Stimulated activated CD4-positive, alpha-beta T cell treated with anti-CD3 and anti-CD28 coated beads, Interleukin-15, amount 100 ng/mL, for 24 hours (primary cell): ENCODE measurements at places on chromosomes 7 and 10.

DNA sequence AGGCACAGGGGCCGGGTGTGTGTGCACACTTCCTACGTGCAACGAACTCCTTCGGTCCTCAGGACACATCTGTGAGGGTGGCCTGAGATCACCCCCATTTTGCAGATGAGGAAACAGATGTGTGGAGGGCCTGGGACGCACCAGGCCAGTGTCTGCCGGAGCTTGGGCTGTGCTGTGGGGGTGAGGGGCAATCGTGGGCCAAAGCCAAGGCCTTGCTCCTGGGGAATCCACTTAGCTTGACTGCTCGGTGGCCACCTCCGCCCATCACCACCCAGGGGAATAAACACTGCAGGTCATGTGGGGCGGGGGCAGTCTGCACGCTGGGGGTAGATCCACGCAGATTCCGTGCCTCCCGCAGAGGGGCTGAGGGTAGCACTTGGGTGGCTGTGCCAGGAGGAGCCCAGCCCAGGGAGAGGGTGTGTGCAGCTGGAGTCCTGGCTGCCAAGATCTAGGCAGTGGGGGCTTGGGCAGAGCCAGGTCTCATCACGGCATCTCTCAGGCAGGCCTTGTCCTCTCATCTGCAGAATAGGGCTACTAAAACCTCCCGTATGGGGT is 70.8 kb upstream of the EN2 start:
- DNase-seq, result no peak

DNA sequence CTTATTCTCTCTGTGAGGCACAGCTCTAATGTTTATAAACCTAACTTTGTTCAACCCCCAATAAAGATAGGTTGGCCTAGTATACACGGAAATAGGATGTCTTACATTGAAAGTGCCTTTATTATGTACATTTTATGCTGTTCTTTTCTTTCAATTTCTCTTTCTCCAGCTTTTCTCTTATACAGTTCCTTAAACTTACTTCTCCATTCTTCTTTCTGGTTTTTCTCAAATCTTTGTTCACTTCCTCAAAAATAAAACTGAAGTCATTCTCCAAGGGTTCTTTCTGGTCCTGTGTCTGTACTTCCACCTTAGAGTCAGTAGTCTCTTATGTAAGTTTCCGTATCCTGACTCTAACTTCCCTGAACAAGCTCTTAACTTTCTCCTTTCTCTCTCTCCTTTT is 29.2 kb upstream of the NAMPT start:
- no peak for DNase-seq

DNA sequence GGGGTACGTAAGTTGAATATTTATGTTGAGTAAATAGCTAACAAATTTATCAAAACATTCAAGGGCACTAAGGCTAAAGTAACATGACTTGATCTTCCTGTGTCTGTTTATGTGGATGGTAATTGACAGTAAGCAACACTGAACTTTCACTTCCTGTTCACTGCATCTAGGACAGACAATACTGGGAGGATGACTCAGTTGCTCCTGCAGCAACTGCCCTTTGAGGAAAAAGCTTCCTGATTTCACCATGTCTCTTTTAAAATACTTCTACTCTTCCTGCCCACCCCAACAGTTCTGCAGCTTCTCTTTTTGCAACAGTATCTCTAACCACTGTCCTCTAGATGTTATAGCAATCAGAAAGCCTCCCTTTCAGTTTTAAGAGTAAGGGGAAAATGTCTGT is 76.6 kb upstream of the HGF start:
- no peak for DNase-seq

DNA sequence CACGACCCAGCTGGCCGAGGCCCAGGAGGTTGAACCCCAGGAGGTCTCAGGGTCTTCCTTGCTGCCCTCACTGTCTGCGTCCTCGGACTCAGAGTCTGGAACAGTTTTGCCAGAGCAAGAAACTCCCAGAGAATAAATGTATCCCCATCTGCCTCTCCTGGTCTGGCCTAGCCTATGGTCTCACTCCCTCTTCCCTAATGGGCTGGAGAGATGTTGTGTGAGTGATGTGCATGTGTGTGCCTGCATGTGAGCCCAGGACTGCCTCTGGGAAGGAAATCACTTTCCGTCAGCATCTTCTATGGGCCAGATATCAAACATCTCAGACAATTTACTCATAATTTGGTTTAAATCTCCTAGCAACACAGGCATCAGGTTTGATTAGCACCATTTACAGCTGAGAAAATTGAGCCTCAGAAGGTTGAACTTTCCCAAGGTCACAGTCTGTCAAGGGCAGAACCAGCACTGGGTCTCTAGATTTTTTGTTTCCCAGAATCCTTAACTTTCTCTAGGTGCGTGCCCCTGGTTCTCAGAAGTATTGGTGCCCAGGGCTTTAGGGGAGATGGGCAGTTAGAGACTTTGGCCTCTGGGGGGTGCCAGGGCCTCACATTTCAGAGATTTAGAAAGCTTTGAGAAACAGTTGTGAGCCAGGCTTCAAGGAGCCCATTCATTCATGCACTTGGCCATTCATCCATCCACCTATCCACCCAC is 4.9 kb downstream of the TMEM270 start:
- peak; percentile 25 for DNase-seq

- no peak for DNase-seq
Observed at GRCh38 chr10:1272079-1272776, 216.0 kb downstream of the WDR37 start.

DNA sequence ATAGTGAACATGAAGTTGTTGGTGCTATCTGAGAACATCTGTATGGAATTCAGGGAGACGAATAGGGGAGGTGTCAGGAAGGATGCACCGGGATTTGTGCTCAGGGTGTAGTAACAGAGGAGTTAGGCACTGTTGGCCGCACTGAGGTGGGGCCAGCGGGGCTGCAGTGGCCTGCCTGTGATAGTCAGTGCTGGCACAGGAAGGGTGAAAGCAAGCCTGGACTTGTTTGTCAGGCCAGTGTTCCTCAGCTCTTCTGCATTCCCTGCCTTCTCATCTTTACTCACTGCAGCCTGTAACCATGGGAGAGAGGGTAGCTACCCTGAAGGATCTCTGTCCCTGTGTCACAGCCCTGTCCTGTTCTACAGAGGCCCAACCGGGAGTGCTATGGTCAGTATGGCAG is 81.3 kb downstream of the SH2D4B start:
- no peak for DNase-seq

DNA sequence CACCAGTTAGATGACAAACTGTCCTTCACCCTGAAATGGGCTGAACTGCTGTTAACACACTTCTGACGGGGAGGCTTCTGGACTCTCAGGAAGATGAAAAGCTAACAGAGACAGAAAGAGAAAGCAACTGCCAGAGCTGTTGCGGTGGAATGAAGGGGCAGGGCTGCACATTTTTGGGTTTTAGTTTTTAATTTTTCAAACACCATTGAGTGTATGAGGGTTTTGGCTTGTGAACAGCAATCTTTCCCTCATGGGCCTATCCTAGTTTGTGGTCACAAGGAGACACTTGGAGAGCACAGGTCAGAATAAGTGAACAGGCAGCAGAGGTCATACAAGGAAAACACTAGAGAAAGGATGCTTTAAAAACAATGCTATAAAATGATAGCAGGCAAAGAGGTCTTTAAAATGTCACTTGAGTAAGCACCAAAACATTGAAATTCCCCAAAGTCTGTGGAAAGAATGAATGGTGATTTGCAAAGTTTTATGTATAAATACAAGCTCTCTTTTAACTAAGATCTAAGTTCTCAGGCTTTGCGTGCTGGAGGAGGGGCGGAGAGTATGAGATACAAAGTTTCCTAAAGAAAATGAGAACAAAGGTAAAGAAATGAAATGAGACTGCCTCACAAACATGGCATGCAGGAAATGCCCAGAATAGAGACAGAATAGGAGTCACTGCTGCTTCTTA is 101.4 kb upstream of the GLI3 start:
- no peak for DNase-seq

GRCh38 chr7:13757841-13758240 is 231.6 kb downstream of the ETV1 start:
- DNase-seq, result no peak

- DNase-seq, result no peak
Observed at GRCh38 chr7:148747274-148747673, 48.6 kb downstream of the CUL1 start.

DNA sequence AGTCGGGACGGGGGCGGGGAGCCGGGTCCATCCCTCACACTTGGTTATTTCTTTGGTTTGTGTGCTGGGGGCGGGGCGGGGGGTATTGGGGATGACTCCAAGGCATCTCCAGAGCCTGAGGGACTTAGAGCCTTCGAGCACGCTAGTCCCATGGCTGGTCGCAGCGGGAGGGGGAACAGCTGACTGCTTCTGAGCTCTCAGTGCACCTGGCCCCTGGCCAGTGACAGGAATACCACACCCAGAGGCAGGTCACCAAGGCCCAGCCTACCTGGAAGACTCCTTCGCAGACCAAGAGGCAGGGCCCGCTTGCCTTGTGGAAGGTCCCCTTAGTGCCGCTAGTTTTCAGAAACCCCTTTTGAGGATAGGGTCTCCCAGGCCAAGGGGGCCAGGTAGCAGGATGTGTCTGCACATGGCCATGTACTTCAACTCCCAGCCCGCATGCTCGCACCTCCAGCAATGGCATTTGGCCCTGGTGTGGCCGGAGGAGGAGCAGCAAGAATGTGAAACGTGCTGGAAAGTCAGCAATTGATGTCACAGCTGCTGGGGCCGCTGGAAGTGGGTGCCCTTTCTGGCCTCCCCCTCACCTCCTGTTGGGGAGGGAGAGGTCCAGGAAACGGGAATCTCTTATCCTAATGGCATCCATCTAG is 40.3 kb downstream of the AGAP3 start:
- DNase-seq, result no peak

DNA sequence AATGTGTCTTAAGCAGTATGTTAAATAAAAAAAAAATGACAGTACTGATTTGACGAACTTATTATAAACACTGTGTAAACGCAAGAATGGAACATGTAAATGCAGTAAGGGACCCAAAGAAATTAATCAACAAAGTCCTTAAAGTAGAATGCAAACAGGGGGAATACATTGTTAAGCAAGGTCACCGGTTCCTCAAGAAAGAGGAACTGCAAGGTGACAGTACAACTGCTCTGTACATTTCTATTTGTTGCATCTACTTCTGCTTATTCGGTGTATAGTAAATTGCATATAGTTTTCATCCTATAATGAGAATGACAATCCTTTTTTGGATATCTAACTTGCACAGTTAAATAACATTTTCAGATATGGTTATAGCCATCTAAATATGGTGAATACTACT is 387.0 kb upstream of the SEMA3D start:
- DNase-seq, result no peak

DNA sequence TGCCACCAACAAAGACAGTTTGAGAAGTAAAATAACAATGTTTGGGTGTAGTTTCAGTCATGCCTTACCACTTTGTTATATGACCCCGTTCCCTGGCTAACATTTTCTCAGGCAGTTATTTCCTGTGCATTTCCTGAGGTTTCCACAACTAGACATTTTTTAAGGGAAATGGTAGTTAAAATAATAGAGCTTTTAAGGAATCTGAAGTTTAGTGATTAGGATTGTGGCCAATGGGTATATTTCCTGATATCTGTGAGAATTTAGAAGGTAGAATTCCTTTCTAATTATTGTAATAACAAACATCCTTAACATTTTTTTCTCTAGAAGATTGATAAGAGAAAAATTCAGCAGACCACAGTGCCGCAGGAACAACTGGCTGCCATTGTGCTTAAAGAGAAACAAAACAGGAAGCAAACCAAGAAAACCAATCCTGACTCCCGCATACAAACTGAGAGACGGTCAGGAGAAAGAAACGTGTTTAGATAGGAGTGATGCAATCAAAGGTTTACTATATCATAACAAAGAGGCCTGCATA is 193.6 kb downstream of the MBL2 start:
- no peak for DNase-seq

DNA sequence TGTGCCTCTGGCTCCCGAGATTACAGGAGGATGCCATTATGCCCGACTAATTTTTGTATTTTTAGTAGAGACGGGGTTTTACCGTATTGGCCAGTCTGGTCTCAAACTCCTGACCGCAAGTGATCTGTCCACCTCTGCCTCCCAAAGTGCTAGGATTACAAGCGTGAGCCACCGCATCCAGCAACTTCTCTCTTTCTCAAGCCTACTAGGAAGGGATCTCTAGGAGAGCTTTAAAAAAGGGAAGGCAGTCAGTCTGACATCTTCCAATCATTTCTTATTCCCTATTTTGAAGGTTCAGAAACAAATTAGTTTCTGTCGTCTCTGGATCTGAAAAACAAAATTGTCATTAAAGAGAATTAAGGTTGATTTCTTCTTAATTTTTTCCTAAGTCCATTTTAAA is 2.5 kb upstream of the TMEM26 start:
- DNase-seq, result no peak

- DNase-seq, result no peak
Observed at GRCh38 chr7:143329471-143330170, 13.7 kb downstream of the CLCN1 start.

- peak; percentile 1 for DNase-seq
Observed at GRCh38 chr10:108358912-108359311, 1194.4 kb upstream of the SORCS1 start.

DNA sequence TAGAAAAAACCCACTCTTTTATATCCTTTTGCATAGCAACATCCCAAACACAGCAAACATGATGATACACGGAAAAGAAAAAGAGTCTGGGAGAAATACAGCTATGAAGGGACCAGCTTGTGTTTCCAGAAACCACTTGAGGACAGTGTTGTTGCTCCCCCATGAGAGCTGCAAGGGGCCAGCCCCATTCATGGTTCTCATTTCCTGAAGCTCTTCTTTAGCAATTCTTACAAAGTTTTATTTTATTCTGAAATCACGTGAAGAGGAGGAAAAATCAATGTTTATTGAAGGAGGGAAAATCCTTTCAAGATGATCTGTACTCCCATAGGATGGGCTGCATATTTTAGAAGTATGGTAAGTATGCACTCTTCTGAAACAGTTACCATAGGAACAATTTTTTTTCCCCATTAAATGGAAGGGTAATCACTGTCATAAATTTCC is 17.5 kb upstream of the PRTFDC1 start:
- DNase-seq, result no peak

DNA sequence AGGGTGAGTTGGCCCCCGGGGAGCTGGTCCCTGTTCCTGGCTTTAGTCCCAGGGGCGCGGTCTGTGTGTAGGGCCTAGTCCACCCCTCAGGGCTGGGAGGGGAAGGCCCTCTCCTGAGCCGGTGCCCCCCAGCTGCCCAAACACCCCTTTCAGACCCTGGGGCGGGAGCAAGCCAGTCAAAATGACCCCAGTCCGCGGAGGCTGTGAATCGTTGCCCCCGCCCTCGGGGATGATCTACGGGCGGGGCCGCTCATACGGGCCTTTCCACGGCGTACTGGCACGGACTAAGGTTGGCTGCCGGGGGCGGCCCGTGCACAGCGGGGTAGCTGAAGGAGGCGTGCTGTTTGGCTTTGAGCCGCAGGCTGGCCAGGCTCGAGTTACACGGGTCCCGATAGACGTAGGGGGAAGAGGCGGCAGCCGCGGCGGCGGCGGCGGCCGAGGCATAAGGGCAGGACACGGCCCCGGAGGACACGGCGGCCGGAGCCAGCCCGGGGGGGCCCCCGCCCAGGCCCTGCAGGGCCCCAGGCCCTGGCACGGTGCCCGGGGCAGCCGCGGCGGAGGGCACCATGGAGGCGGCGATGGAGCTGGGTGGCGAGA is 4.3 kb downstream of the ELOVL3 start:
- peak; percentile 62 for DNase-seq

DNA sequence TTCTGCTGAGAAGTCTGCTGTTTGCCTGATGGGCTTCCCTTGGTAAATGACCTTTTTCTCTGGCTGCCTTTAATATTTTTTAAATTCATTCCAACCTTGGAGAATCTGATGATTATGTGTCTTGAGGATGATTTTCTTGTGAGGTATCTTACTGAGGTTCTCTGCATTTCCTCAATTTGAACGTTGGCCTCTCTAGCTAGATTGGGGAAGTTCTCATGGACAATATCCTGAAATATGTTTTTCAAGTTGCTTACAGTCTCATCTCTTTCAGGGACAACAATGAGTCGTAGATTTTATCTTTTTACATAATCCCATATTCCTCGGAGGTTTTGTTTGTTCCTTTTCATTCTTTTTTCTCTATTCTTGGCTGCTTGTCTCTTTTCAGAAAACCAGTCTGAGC is 208.4 kb downstream of the KIF20B start:
- DNase-seq, result no peak
